ENCODE measurements at places on chromosomes 11 and 22. TPM values are rescaled to one million over a fixed set of nuclear protein-coding genes. Genes with fewer than 3 reads are reported as not detected.

The OR6A2 gene
- total RNA-seq, result not detected

The PDE2A gene
- 41.2 TPM for total RNA-seq

The H19 gene
- 611 TPM for total RNA-seq

- DNase-seq, result no peak
Measured at GRCh38 chr11:94150056-94150455, 21.4 kb downstream of the PANX1 start.

GRCh38 chr22:32828150-32828549 lies 26.6 kb downstream of the TIMP3 start:
- DNase-seq, result no peak

- no peak for DNase-seq
Measured at GRCh38 chr11:65111159-65111743, 421 bp upstream of the TM7SF2 start.

GRCh38 chr11:84886344-84886743 lies 740.8 kb downstream of the DLG2 start:
- DNase-seq, result no peak

Measured in Right ventricle myocardium inferior (tissue), 1 donor.